ENCODE measurements at places on chromosomes 3 and 15.

- DNase-seq, result peak; percentile 29
Measured at GRCh38 chr15:36183201-36183600, 396.2 kb upstream of the CDIN1 start.

DNA sequence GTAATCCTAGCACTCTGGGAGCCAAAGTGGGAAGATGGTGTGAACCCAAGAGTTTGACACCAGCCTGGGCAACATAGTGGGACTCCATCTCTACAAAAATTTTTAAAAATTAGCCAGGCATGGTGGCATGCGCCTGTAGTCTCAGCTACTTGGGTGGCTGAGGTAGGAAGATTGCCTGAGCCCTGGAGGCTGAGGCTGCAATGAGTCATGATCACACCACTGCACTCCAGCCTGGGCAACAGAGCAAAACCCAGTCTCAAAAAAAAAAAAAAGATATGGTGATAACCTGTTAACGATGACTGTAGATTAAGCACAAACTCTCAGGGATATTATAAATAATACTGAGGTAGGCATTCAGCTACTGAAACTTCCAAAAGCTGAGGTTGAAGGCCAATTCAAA is 107.5 kb downstream of the SLC49A4 start:
- no peak for DNase-seq

DNA sequence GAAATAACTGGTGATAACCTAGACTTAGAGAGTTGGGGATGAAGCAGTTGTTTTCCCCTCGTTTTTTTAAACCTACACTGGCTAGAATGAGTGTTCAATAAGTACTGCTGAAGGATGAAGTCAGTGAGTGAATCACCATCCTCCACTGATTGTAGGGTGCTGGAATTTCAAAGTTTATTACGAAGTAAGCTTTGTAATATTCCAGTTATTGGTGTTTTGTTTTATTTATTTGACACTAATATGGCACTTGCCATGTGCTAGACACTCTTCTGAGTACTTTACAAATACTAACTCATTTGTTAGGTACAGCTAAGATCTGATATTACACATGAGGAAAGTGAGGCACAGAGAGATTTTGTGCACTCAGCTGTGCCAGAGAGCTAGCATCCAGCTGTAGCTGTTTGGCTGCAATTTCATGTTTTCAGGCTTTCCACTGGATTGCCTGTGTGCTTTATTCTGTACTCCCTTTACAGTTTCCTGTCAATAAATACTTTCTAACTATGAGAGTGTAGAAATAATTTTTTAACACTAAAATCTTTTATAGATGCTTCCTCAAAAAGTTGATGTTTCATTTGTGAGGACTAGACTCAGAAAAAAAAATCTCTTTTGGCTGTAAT is 5.8 kb downstream of the MAP2K5 start:
- peak; percentile 57 for DNase-seq

DNA sequence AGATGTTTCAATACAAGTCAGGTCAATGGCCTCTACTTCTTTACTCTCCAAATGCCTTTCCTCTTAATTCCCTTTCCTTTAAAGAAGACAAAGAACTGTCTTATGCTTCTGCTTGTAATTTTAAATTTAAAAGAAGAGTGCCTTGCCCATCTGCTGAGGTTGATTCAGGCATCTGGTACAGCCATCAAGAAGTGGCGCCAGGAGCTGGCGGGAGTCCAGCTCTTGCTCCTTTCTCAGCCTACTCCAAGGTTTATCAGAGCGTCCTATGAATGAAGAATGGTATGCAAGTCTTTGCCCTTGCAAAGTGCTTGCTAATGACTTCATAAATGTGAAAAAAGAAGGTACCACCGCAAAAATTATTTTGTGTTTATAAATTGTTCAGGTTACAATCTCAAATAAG is 294.6 kb upstream of the TGFBR2 start:
- DNase-seq, result no peak

- DNase-seq, result no peak
Measured at GRCh38 chr3:164984947-164985346, 93.3 kb downstream of the SI start.

DNA sequence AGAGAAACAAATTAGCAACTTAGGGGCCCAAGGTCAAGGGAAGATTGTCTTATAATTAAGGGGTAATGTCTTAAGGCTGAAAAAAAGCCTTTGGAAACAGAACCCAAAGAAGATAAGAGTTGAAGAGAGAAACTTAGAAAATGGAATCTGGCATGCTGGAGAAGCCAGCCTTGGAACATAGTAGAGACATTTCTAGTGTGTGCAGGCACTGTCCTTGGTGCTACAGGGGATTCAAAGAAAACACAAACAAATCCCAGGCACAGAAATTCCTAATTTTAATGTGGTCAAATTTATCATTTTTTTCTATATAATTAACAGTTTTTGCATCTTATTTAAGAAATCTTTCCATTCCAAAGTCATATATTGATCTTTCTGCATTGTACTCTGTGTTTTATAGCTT is 89.4 kb downstream of the NR1D2 start:
- no peak for DNase-seq

GRCh38 chr3:197733042-197733441 is 3.7 kb downstream of the RUBCN start:
- no peak for DNase-seq

All from fibroblast of skin of right biceps (primary cell).